CD4-positive, alpha-beta T cell treated with Interferon alpha-2 for 1 hour (primary cell): ENCODE measurements at places on chromosomes 11 and 22.
A peak's percentile ranks its signal among the peaks of the same experiment; 100 is the strongest.

DNA sequence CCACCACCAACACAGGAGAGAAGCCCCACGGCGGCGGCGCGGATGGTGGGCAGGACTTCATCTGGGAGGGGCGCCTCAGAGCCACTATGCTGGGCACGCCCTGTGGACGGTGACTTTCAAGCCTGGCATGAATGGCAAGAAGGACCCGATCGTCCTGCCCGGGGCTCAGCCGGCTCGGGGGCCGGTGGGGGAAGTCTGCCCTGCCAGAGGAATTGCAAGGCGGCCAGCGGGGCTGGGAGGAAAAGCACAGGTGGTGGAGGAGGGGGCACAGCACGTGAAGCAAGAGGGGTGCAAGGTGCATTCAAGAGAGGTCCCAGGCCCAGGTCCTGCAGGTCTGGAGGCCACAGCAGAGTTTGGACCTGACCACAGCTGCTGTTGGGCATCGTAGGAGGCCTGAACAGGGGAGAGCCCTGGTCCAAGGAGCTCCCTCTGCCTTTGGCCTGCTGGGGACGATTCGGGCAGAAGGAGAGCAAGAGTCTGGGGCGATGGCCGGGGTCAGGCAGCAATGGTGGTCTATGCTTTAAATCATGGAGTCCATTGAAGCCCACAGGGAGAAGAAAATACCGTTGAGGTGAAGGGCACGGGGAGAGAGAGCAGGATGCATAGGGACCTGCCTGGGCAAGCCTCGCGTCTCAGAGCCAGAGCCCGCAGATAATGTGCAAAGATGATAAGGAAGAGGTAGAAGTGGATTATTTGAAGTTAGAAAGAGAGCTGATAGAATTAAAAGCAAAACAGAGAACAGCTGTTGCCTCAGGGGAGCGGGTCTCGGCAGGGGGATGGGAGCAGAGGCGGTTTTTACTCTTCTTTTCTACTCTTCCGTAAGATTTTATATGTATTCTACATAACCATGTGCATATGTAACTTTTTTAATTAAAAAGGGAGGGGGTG is 82.6 kb upstream of the SHISAL1 start:
- DNase-seq: no peak

DNA sequence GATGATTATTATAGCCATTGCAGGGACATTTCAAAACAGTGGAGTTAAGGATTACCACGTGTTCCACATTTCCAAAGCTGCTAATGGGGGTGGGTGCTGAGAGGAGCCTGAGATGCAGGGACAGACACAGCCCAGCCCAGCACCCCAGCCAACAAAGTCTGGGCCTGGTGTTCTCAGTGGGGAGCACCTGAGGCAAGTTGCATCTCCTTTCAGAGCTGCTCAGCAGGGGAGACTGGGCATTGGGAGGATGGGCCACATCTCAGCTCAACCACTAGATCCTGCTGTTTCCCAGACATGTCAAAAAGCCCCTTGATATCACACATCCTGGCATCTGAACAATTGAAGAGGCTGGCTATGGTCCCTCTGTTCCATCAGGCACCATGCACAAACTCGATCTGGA is 458.0 kb upstream of the KIRREL3 start:
- no peak for DNase-seq

- DNase-seq: no peak
Measured at GRCh38 chr22:17728786-17729185, 45.5 kb downstream of the BID start.

- DNase-seq: no peak
Measured at GRCh38 chr11:2572491-2573239, 127.1 kb downstream of the KCNQ1OT1 start.

- no peak for DNase-seq
Measured at GRCh38 chr22:19514831-19515565, 9.2 kb downstream of the CLDN5 start.

DNA sequence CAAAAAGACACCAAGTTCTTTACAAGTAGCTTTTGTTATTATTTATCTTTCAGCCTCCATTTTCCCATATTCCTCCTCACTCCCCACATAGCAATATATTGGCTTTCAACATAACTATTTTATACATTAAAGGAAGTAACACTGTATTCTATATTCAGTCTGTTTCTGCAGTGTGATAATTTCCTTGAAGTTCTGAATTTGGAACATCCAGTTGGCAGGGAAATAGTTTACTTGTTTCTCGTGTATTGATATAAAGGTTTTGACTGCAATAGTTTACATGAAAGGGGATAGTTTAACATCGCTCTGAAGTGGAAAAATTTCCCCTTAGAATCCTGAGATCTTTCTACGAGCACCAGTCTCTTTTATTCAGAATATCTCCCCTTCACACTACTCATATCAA is 341.5 kb upstream of the ANO3 start:
- no peak for DNase-seq

DNA sequence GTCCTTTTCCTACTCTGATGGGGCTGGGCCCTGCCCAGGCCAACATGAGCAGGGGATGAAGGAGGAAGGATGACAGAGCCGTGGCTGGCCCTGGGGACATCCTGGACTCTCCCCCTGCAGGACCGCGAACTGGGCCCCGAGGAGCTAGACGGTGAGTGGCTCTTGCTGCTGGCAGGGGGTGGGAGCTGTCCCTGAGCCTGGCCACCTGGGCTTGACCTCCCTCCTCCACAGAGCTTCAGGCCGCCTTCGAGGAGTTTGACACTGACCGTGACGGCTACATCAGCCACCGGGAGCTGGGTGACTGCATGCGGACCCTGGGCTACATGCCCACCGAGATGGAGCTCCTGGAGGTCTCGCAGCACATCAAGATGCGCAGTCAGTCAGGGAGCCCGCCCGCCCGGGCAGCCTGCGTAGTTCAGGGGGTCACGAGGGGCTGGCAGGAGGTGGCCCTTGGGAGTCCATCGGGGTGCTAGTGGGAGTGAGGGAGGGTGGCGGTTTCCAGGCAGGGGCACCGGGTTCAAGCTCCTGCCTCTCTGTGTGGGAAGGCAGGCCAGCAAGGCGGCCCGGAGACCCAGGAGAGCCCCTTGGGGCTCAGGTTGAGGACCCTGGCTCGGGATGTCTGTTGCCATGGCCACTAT is 1.0 kb downstream of the CABP4 start:
- DNase-seq: no peak

- no peak for DNase-seq
Measured at GRCh38 chr22:34475886-34476285, 555.6 kb upstream of the LARGE1 start.

DNA sequence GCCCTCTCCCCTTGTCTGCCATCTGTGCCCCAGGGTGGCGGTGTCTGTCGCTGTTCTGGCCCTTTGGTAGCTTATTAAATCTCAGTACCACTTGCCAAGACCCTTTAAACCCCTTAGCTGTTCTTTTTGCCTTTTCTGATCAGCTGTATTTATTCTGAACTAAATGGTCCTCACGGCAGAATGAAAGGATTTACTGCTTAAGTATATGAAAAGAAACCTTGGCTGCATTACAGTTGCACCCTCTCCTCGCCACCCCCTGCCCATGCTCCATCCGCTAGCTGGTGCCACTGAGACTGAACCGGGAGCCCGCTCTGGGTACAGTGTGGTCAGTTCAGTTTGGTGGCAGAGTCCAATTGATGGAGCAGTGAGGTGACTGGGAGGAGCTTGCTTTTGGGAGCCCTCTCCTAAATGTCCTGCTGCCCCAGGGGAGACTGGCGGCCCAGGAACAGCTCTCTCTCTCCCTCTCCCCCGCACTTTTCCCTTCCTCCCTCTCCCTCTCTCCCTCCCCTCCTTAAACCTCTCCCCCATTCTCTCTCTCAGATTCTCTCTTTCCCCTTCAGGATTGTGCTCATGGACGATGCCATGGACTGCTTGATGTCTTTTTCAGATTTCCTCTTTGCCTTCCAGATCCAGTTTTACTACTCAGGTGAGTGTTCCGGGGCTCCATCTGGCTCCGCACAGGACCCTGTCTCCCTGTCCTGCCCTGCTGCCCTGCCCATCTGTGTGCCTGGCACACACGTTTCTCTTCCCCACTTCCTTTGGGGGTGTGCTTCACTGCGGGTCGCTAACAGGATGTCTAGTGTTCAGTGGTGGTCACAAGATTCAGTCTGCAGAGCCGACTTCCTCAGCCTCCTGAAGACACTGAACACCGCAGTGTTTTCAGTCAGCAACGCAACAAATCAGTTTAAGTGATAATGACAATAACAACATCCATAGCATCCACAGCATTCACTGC is 21.8 kb downstream of the ARFGAP2 start:
- DNase-seq: peak; percentile 42

GRCh38 chr11:117145393-117145761 is 1.3 kb downstream of the PAFAH1B2 start:
- DNase-seq: peak; percentile 39

- DNase-seq: no peak
Measured at GRCh38 chr11:44977493-44977984, 26.9 kb upstream of the TP53I11 start.

- no peak for DNase-seq
Measured at GRCh38 chr11:85539029-85539689, 88.0 kb downstream of the DLG2 start.

DNA sequence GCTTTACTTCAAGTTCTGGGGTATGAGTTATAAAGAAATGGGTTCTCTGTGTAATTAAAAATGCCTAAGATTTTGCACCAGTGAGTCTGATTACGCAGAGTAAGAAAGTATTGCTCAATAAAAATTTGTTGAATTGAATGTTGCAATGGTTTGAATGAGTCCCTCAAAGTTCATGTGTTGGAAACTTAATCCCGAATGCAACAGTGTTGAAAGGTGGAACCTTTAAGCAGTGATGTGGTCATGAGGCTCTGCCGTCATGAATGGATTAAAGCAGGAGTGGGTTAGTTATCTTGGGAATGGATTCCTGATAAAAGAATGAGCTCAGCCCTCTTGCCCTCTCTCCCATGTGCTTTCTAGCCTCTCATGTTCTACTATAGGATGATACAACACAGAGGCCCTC is 52.6 kb upstream of the SESN3 start:
- no peak for DNase-seq

- DNase-seq: no peak
Measured at GRCh38 chr22:35966314-35967045, 62.1 kb downstream of the RBFOX2 start.

- DNase-seq: no peak
Measured at GRCh38 chr11:61832754-61833153, 4.7 kb downstream of the FADS2 start.

- DNase-seq: no peak
Measured at GRCh38 chr11:8091721-8092120, 10.7 kb downstream of the TUB start.

DNA sequence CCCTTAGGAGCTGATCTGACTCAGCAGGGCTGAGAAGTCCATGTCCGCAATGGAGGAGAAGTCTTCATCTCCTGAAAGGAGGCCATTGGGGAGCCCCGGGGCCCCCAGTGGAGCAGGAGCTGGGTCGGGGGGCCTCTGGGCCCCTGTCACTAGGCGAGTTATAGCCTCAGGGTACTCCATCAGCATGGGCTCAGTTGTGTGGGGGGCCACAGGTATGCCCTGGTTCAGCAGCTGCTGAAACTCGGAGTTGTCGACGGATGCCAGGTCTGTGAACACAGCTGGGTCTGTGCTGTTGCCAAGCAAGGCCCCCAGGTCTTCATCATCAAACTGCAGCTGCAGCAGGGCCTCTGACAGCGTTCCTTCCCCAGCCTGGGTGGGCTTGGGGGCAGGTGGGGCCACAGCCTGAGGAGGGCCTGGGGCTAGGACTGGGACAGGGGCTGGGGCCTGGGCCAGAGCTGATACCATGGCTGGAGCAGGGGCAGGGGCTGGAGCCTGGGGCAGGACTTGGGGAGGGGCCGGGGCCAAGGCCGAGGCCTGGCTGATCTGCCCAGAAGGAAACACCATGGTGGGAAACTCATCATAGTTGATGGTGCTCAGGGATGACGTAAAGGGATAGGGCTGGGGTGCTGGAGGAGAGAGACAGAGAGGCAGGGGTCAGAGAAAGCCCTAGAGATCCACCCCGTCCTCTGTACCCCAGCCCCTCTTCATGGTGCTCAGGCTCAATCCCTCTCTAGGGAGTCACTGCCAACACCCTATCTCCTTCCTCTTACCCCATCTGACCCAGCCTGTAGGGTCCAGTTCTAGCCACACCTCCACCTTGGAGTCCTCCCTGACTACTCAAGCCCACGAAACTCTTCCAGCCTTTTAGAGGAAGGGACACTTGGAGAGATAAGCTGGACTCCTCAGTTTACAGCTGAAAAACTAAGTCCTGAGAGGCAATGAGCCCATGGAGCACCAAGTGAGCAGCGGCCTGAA is 8.1 kb downstream of the RELA start:
- no peak for DNase-seq

- no peak for DNase-seq
Measured at GRCh38 chr11:33476945-33477606, 219.9 kb downstream of the HIPK3 start.

- no peak for DNase-seq
Measured at GRCh38 chr11:17640493-17641164, 78.7 kb upstream of the MYOD1 start.

GRCh38 chr11:67465189-67465510 is 3.9 kb downstream of the TMEM134 start:
- DNase-seq: no peak

GRCh38 chr22:23179381-23180299 is 669 bp upstream of the BCR start:
- no peak for DNase-seq
